ENCODE measurements at places on chromosomes 2 and 18.

- no peak for DNase-seq
Measured at GRCh38 chr2:173077506-173078177, 2.0 kb downstream of the MAP3K20 start.

DNA sequence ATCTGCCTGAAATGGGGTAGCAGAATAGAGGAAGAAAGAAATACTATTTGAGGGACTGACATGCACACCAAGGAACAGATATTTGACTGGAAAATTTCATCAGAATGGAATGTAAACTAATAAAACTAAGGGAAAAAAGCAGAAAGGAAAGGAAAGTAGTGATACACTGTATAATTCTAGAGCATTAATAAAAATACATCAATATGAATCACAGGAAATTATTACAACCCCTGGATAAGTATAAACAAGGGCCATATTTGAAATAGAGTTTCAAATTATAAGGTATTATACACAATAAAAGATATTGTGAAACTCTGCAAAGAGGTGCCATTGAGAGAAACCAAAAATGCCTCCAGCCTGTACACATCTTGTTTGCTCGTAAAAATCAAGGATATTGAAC is 149.6 kb downstream of the ICOS start:
- no peak for DNase-seq

DNA sequence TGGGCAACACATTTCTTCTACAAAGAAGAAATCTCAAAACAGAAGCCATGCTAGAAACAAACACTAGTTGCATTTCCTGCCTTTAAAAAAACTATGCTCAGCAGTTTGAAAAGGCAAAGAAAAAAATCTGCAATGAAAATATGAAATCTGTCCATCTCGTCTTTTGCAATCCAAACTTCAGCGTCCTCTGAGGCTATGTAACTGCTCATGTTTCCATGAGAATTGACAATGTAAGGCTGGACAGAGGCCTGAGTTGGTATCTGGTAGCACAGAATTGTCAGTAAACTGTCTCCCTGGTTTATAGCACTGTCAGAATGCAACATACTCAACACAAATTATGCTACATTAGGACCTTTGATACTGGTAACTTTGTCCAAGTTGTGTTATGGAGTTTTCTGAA is 429.9 kb downstream of the ARHGAP15 start:
- no peak for DNase-seq

DNA sequence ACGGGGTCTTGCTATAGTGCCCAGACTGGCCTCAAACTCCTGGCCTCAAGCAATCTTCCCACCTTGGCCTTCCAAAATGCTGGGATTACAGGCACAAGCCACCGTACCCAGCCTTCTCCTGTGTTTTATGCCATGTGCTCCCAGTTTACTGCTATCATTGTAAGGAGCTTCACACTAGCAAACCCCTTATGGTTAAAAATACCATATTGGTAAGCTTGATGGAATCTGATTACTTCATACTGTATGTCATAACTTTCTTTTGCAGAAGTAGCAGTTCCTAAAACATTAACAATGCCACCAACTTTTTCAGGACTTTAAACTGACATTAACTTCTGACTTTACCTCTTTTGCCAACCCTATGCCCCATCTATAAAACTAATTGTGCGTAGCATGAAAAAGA is 36.2 kb downstream of the HAT1 start:
- no peak for DNase-seq

DNA sequence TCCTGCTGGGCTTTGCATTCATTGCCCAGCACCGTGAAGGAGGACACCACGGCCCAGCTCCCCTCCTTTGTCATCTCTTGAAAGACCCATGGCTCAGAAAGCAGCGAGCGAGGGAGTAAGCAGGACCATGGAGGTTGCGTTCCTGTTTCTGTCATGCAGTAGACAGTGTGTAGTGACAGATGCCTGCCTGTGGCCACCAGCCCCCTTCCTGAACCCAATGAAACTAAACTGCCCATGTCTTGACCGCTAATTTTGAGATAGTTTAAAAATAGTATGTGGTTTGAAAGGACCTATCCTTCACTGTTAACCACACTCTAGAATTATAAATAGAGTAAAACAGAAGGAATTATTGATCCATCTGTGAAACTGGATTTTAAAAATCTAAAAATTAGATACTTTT is 88.2 kb downstream of the ASAP2 start:
- no peak for DNase-seq

DNA sequence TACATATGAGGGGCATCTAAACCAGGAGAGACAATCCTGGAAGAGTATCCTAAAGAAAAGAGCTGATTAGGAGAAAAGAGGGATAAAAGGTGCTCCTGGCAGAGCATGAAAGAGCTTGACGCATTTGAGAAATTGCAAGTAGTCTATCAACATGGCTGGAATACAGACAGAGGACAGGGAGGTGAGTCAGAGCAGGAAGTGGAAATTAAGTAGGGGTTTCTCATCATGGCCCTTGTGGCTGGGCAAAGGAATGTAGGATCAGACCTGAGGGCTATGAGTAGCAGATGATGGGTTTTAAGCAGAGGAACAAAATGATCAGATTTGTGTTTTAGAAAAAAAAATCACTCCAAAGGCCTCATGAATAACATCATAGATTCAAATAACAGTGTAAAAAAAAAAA is 49.2 kb upstream of the UGP2 start:
- no peak for DNase-seq

DNA sequence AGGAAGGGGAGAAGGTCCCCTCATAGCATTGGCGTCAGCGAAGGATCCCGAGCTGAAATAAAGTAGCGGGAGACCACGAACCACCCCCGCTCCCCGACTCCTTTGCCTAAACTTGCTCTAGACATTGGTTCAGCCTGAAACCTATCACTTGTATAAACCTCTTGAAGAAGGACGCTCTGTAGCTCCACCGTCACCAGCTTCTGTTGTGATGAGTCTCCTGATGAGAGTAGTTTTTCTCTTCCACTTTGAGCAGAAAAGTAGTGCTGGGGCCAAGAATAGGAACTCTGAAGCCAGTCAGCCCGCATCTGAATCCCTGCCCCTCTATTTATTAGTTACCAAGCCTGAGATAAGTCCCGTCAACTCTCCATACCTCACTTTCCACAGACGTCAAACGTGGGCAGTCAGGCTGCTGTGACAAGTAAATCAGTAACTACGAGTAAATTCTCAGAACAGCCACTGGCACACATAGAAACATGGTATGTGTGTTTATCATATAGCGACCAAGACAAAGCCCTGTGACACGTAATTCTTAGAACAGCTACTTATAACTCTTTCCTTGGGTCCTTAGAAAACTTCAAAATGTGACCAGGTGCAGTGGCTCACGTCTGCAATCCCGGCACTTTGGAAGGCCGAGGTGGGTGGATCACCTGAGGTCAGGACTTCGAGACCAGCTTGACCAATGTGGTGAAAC is 61.7 kb downstream of the CD226 start:
- DNase-seq = peak; percentile 47

- no peak for DNase-seq
Measured at GRCh38 chr2:204228169-204228886, 291.8 kb downstream of the ICOS start.

DNA sequence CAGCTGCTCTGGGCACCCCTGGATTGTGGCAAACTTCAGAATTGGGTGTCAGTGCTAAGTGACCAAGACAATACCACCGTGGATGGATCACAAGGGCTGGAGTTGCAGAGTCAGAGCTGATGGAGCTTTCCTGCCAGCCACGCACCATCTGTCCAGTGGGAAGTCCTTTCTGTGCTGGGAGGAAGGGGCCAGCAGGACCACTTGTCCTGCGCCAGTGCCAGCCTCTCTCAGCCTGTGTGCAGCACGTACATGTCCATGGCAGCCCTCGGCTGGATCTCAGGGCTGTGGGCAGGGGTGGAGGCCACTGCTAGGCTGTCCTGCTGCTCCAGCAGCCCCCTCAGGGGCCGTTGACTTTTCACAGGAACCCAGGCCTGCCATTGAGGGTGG is 33.3 kb downstream of the RAB31 start:
- DNase-seq = no peak

DNA sequence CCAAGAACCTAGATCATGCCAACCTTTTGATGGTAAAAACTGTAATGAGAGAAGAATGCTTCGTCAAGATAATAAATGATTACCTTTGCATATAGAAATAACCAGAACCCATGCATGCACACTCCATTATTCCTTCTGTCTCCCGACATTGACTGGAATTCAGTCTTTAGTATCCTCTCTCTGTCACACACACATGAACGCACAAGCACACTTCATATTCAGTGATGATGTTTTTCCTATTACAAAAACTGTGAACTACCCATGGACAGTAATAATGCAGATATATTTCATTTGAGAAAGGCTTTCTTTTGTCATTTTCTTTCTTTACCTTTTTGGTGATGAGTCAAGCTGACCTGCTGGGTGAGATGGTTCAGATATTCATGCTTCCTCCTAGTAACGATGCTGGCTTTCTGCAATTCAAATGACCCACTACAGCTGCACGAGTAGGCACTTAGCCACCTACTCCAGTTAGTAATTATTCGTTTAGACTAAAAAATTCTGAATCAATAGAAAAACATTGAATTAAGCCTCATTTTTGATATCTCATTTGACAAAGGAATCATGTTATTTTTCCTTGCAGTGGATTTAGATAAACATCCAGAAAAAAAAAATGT is 382.2 kb downstream of the TGIF1 start:
- DNase-seq = no peak

GRCh38 chr18:13579874-13580273 is 146.5 kb downstream of the FAM210A start:
- DNase-seq = no peak

DNA sequence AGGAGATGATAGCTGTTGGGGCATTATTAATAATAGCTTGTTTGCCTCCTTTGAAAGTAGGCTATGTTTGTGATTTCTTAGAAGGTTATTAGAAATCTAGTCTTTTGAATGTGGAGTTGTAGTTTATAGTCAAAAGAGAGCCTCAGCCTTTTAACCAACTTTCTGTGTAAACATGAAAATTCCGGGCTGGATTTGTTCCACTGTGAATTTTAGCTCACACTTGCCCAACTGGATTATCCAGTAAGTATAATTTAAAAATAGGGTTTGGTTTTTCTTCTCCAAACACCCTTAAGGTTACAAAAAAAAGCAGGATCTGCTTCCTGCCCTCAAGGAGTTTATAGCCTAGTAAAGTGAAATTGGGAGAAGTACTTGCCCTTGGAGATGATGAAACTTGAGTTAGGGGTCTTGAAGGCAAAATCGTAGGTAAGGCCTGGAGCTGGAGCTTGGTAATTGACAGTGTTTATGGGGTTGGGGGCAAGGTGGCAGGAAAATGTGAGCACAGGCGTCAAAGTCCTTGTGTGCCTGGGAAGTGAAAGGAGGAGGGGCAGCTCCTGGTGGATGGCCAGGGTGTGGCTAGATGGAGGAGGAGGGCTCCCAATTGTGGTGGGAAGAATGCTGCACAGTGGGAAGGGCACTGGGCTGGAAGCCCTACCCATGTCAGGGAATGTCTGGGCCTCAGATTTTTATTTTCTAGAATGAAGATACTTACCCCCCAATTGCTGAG is 21.3 kb downstream of the ITGA6 start:
- DNase-seq = no peak

GRCh38 chr2:226066391-226066790 is 666.9 kb downstream of the NYAP2 start:
- DNase-seq = no peak

DNA sequence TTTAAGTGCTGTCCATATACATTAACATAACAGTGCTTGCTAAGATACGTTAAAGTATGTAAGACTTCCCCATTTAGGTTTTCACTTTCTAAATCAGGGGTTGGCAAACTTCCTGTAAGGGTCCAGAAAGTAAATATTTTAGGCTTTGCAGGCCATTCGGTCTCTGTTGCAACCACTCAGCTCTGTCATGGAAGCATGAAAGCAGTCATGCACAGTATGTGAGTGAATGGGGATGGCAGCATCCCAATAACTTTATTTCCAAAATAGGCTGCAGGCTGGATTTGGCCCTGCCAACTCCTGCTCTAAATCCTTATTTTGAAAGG is 128.7 kb downstream of the PLA2R1 start:
- DNase-seq = no peak

GRCh38 chr2:148592791-148593190 is 51.8 kb upstream of the EPC2 start:
- no peak for DNase-seq

DNA sequence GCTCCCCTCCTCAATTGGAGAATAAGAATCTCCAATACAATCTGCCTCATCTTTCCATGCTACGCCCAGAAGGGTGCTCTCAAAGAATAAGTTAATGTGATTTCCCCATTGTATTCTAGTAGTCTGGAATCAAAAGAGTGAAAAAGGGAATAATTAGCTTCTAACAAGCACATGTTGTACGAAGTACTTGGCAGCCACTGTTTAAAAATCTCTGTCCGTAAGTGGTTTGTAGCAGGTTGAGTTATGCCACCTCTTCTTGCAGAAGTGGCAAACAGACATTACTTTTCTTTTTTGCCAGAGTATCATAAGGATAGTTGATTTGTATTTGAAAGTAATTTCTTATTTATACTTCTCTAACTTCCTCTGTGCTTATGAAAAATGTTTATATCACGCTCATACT is 184.7 kb downstream of the CD226 start:
- DNase-seq = no peak

DNA sequence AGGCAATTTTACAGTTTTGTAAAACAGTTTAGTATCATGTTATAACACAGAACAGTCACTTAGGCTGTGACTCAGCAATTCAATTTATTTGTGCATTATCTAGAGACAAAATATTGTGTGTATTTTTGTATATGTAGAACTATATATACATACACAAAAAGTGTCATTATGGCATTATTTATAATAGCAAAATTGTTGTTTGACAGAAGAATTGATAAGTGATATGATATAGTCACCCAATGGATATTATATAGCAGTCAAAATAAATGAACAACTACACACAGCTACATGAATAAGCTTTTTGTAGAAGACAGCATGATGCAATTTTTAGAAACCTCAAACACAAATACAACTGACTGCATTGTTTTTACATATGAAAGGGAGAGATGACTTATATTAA is 334.0 kb downstream of the TRIB2 start:
- no peak for DNase-seq

DNA sequence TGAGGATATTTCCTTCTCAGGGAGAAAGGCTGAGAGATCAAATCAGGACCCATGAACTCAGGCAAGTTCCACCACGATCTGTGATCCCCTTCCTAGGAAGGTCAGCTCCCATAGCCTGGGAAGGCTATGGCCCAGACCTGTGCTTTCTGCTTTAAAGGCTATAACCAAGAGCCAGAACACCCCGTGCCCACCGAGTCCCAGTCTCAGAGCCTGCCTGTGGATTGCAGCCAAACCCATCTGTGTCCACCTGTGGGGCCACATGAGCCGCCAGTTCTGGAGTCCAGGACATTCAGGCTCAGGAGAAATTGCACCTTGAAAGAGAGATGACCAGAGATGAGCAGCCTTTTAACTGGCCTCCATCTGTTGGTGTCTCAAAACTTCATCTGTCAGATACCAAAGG is 46.9 kb downstream of the MAL start:
- DNase-seq = no peak

GRCh38 chr2:1675633-1676032 is 68.7 kb downstream of the PXDN start:
- DNase-seq = no peak

Measured in stimulated activated CD8-positive, alpha-beta memory T cell treated with anti-CD3 and anti-CD28 coated beads, Interleukin-7, amount 100 ng/mL, for 4 hours (primary cell).